ENCODE measurements at places on chromosomes 12 and 14.

- no peak for DNase-seq
These were observed 156.7 kb upstream of the RTL1 start for GRCh38 chr14:101060171-101060601.

DNA sequence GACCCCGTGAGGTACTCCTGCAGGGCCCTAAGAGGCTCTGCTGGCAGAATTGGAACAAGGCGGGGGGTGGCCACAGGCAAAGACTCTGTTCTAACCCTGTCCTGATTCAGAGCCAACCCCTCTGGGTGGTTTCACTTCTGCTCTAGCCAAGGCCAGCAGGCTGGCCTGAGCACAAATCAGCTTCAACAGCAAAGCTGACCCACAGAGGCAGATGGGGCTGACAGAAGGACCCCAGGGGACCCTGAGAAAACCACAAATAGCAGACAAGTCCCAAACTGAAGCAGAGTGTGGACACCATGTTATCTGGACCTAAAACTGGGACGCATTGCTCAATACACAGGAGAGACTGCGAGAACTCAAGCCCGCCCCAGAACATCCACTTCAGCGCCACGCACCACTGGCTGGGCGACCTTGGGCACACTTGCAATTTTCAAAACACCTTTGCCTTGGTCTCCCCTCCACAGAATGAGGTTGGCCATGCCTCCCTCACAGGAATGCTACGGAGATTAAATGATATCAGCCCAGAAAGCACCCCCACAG, 76.4 kb upstream of the DICER1 start:
- no peak for DNase-seq

- DNase-seq: peak; percentile 3
These were observed 456.7 kb downstream of the SLC16A7 start for GRCh38 chr12:60052483-60052882.

DNA sequence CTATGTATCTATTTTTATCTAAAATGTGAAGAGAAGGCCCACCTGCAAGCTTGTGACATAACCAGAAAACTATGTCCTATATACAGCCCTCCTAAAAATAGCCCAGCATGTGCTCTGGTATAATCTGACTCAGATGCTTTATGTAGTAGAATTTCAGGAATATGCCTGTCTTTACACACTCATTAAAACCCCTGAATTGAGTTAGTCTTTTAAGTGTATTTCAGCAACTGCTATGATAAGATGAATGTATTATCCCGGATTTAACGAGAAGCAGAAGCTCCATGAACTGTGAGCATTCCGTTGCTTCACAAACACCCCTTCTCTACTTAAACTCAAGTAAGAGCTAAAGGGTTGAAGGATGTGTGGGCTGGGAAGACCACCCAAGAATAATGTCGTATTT, 89.9 kb upstream of the PRICKLE1 start:
- DNase-seq: no peak

Data from amniotic epithelial cell (primary cell).